ENCODE measurements at places on chromosomes 5 and 9.

DNA sequence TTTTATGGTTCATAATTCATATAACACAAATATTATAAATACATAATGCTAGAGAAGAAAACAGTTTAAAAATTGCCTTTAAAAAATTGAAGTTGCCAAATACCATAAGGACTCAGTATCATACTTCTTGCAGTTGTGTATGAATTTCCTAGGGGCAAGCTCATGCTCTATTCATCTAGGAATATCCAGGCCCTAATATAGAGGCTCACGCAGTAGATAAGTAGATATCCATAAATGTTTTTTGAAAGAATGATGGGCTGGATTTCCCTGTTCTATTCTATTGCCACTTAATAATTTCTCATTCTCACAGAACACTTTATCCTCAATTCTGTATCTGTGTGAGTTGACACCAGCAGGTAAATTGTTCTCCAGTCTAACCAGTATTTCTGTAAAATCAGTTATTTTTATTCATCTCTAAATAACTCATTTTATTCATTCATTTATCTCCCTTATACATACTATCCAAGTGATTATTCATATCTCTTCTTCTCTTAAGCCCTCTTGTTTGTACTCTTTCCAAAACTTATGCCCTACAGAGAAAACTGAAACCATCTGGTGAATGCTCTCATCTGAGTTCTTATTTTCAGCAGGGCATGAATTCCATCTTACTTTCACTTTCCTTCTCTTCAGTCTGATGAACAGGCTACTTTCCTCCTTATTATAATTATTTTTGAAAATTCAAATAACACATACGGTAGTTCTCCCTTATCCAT lies 97.1 kb downstream of the SLC44A1 start:
- DNase-seq: no peak

DNA sequence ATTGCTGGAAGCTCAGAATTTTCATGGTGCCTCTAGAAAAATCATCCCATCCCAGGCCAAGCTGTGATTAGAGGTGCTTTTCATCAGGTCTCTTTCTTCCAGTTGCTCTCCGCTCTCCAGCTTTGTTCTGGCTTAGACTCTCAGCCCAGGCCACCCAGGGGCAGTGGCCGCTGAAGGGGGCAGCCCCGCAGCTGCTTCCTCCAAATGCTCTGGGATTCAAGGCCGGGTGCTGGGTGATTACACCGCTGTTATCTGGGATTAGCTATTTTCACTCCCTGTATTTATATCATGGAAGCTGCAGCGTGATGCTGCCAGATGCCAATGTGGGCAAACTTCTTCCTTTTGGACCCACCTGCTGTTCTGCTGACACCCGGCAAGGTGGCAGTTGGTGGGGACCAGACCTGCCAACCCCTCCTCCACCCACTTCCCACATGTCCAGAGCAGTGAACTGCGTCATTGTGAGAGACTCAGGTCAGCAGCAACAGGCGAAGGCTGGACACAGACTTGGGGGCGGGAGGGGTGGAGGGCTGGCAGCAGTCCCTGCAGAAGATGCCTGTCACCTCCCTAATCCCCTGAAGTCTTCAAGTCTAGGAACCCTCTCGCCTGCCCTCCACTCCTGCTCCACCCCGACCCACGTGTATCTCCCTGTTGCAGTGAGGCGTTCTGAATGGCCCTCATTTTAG lies 33.9 kb upstream of the NKX2-5 start:
- DNase-seq: no peak

- no peak for DNase-seq
These were observed 104.2 kb upstream of the ELL2 start for GRCh38 chr5:96065685-96066385.

DNA sequence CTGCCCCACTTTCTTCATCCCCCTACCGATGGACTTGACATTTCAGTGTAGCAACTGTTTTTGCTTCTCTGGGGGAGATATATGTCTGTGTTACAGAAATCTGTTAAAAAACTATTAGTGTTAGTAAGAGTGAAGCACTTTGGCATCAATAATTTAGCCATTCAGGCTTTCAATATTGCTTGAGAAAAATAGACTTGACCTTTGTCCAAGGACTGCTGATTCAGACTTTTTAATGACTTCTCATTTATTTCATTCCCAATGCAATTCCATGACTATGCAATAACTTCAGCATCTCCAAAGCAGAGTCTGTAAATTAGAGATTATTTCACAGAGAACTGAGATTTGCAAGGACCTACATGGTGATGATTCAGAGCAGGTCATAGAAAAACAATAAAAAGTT lies 104.1 kb upstream of the SPEF2 start:
- no peak for DNase-seq

- no peak for DNase-seq
These were observed 76.6 kb upstream of the ZNF169 start for GRCh38 chr9:94182532-94182931.

- DNase-seq: no peak
These were observed 109.2 kb downstream of the GAPVD1 start for GRCh38 chr9:125370786-125371185.

DNA sequence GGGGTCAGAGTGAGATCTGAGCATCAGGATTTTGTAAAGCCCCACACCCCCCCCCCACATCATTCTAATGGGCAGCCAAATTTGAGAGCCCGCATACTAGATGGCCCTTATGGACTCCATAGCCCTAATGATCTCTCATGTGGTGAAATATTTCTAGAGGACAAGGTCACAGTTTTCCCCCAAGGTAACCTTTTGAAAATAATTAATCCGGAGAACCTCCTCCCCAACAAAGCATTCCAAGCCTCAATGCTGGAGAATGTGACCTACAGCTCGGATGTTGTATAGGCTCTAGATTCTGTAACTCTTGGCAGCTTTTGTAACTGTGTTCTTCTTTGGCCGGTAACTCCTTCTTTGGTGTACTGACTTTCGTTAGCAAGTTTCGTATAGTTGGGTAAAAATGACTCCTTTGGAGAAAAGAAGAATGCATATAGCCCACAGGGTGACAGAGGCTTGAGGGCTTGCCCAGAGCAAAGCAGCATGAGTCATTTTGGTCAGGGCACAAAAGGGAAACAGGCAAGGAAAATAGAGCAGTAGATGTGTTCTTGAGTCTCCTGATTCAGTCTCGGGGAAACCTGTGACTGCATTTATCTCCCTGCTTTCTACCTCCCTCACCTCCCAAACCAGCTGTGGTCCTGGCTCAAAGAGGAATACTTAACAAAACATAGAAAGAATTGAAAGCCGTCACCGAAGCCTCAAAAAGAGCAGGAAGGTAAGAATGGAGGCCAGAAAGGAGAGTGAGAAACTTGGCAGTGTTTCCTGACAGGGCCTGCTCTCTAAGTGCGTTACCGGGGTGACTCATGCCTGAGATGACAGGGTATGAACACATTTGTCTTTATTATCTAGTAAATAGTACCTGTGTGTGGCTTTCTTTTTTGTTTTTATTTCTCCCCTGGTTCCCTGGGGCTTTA lies 6.6 kb upstream of the XPA start:
- DNase-seq: no peak

DNA sequence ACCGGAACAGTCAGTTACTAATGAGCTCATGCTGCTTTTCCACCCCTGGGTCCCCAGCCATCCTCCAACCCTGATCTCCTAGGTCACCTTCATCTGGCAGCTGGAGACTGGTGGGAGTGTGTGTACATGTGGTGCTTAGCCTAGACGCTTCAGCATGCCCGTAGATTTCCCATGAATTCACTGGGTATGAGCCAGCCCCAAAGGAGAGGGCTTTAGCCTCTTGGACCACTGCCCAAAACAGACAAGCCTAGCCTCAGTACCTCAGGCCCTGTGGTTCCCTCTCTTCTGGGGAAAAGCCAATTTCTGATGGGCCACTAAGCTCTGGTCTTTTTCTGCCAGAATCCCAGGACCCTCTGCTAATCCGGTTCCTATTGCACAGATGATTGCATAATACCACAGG lies 48.0 kb upstream of the ASTN2 start:
- DNase-seq: no peak

DNA sequence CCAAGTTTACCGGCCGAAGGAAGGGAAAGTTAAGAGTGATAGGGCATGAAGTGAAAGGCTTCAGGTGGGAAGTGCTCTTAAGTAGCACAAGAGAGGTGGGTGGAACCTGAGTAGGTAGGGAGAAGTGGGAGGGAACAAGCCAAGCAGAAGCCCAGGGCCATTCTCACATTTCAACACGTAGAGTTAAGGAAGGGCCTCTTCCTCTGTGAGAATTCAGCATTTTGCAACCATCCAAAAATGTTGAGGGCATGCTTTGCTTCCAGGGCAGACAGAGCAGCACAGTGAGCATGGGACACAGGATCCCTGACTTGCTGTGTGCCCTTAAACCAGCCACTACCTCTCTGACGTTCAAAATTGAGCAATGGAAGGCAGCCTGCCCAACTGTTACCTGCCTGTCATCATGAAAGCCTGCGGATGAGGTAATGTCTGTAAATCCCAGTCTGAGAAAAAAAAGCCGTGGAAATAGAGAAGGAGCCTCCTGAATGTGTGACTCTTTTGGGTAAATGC lies 3.3 kb downstream of the CYFIP2 start:
- no peak for DNase-seq

DNA sequence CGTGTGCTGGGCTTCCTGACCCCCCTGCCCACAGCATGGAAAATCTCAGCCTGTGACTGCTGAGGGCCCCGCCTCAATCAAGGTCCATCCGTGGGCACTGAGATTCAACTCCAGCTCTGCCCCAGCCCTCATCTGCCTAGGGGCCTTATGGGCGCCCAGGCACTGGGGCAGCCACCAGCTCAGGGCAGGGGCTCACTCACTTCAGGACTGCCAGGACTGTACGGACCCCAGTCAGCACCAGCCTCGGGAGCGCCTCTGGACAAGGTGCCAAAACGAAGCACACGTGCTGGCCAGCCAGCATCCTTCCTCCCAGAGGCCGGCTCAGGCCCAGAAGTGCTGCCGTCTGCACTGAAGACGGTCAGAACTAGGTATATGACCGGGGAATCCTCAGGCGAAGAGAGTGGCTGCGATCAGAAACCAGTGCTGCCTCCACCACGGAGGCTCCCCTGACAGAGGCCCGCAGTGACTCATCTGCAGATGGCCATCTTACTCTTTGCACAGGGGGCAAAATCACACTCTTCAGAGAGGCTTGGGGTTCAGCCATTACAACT lies 19.6 kb downstream of the CLPTM1L start:
- no peak for DNase-seq

- no peak for DNase-seq
These were observed 36.6 kb downstream of the CTNNA1 start for GRCh38 chr5:138789771-138790242.

- DNase-seq: no peak
These were observed 170.5 kb downstream of the ARHGEF28 start for GRCh38 chr5:73796164-73797131.

GRCh38 chr5:24472518-24472917 lies 172.3 kb downstream of the CDH10 start:
- no peak for DNase-seq

- no peak for DNase-seq
These were observed 196.6 kb downstream of the FANCC start for GRCh38 chr9:95120781-95121370.

- DNase-seq: no peak
These were observed 33.1 kb downstream of the TNPO1 start for GRCh38 chr5:72849546-72849945.

- no peak for DNase-seq
These were observed 93.4 kb upstream of the KIF2A start for GRCh38 chr5:62212648-62213047.

- no peak for DNase-seq
These were observed 5.6 kb downstream of the AP3S1 start for GRCh38 chr5:115847290-115847689.

DNA sequence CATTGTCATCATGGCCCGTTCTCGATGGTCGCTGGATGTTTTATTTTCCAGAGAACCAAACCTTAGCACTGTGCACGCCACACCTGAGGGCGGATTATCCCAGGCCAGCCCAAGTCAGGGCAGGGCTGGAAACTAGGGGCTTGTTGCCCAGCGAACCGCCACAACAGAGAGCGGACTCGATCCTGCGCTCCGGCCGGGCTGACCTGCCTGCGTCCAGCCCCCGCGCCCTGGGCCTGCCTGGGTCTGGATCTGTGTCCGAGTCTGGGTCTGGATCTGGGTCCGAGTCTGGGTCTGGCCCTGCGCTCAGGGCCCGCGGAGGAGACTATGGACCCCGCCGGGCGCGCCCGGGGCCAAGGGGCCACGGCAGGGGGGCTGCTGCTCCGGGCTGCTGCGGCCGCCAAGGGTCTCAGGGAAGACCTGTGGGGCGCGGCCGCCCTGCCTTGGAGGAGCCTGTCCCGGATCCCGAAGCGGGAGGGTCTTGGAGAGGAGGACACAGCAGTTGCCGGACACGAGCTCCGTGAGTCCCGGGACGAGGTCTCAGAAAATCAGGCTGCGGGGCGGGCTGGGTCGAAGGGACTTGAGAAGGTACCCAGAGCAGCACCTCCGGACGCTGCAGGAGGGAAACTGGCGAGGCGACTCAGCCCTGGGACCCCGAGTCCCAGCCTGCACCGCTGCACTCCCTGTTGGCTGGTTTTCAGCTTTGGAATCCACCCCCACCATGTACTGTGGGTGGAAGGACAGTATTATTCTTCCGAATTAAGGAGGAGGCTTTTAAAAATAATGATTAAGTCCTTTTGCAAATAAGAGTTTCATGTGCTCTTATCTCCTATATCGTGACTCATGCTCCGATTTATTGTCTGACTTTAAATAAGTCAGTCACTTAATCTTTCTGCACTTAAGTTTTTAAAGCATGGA lies at the start of gene ANKDD1B:
TSS of gene ANKDD1B (plus strand) at position 143 of the 915 bp plus-strand sequence. CDS start at position 325, 182 bp downstream.
- DNase-seq: no peak

GRCh38 chr5:68891718-68892117 lies 202.1 kb upstream of the SLC30A5 start:
- no peak for DNase-seq

- no peak for DNase-seq
These were observed 320.0 kb downstream of the FBXL17 start for GRCh38 chr5:108061941-108062340.

DNA sequence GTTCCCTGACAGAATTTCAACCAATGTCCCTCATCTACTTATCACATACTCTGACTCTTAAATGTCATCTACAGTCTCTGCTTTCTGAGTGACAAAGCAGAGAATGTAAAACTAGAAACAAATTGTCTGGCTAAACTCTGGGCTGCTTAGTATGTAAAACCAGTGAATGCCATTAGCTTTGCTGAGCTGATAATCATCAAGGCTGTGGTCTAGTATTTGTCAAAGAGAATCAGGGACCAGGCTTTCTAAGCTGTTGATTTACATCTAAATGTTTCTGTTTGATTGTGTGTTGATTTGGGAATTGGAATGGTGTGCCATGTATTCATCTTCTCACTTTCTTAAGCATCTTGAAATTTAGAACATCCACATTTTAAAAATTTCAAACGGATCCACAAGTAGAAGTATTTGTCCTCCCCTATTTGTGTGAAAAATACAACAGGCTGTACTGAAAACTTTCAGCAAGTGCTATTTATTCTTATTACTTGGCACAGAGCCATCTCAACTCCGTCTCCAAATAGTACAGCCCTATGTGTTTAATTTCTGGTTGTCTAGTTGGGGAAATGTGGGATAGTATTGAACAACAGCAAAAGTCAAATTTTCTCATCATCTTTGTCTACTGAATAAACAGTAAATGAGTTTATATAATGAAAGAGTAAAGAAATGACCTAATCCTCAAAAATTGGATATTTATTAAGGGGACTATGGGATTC lies 251.5 kb downstream of the KCTD16 start:
- DNase-seq: no peak
